ENCODE measurements at places on chromosomes 6 and 20.

GRCh38 chr20:19519466-19519865 is 238.6 kb upstream of the RIN2 start:
- DNase-seq = no peak

GRCh38 chr6:31831350-31832215 is 4.0 kb downstream of the HSPA1B start:
- DNase-seq = no peak

DNA sequence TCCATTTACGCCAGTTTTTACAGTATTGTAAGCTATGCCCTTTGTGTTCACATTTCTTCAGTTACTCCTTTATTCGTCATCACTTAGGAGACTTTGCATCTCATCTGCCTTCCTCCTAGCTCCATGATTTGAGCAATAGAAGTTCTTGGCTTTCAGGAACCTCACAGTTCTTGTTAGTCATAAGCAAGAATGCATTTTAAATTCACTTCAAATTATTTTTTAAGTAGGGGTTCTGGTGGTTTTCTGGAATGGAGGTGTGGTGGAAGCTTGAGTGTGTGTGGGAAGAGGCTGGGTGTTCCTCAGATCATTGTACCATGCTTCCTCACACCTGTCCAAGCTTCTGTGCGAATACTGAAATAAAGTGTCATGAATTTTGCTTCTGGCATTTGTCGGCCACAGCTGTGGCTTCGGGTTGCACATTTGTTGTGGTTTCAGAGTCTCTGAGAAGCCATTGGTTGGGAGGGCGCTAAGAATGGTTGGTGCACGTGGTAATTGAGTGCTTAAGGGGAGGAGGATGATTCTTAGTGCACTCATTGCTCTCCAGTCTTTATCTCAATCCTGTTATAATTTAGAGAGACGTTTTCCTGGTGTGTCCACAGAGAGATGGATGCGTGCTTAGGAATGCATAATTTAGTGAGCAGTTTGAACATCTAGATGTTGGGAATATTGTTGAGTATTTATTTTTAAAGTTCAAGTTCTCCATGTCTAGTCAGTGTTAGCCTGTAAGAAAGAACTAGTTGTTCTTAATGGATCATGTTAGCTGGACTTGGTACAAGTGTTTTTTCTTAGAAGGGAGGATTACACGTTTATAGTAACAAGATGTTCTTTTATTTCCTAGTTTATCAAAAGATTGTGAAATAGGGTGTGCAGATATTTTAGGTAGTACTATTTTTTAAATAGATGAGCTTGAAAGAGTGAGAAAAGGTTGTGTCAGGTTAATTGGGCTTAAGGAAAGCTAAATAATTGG is 31.9 kb downstream of the FOXO3 start:
- DNase-seq = no peak

DNA sequence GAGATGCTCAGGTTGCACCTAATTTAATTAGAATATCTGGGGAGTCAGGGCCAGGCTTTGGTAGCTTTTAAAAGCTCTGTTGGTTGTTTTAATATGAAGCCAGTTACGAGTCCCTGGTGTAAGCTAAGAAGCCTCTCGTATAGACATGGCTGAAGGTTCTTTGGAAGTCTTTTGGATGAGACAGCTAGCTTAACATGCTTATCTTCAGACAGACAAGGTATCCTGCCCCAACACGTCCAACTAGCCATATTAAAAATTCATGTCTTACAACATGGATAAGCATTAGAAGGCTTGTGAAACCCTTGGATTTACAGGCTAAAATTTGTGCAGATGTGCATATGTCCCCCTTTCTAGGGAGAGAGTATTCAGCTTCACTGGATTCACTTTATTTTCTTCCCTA is 105.7 kb upstream of the KCNK16 start:
- no peak for DNase-seq

GRCh38 chr20:43189554-43190331 is at the start of gene PTPRT:
Gene PTPRT, minus strand, starts transcription at chr20:43189906. Its CDS starts 173 bp downstream, at chr20:43189733.
- DNase-seq = no peak

DNA sequence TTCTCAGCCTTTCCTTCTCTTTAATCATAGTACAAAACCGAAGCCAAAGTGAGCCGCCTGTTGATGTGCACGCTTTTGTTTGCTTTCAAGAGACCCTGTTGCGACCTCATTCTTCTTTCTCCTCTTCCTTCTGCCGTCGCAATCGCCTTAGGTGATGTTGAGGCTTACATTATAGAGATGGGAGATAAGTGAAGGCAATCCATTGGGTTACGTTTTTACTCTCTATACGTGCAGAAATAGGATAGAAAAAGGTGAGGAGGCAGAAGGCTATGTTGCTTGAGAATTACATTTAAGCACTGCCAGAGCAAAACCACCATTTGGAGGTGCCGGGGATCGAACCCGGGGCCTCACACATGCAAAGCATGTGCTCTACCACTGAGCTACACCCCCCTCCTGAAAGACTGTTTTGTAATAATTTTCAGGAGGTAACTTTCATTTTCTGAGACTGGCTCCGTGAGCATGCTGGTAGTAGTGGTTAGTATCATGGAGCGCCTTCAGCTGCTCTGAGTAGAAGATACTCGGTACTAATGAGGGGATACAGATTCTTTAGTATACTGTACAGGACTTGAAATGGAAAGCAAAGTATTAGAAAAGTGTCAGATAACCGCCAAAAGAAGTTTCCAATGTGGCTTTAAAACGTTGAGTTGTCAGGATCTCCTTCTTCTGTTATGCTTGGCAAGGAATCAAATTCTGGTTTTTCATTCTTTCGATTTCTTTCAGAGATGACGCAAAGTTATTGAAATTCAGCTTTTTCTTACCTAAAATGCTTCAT is 165.6 kb downstream of the TRIM27 start:
- DNase-seq = no peak

All from GM10248 (cell line).